HFFc6 (cell line): ENCODE measurements at places on chromosomes 5 and 9.

GRCh38 chr9:70594386-70594944 is 180.0 kb upstream of the KLF9 start:
- DNase-seq = peak; percentile 43

GRCh38 chr5:123787635-123788034 is 275.7 kb downstream of the CSNK1G3 start:
- no peak for DNase-seq

DNA sequence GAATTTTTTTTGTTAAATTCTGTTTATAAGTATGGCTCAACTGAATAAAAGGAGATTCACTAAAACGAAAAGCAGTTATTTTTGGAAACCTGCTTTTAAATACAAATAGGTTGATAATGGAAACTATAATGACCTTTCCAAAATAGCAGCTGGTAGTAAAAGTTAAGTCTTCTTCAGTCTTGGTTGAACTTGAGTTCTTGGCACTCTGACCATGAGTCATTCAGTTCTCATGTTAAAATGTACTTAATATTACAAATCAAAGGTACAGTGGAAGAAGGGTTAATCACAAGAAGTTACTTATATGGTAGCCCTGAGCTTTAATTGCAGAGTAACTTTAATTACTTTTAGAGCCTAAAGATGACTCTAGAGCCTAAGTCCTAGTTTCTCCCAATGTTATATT is 62.1 kb downstream of the KLF9 start:
- peak; percentile 23 for DNase-seq

- no peak for DNase-seq
Measured at GRCh38 chr9:133372144-133372543, 3.7 kb downstream of the SURF4 start.

DNA sequence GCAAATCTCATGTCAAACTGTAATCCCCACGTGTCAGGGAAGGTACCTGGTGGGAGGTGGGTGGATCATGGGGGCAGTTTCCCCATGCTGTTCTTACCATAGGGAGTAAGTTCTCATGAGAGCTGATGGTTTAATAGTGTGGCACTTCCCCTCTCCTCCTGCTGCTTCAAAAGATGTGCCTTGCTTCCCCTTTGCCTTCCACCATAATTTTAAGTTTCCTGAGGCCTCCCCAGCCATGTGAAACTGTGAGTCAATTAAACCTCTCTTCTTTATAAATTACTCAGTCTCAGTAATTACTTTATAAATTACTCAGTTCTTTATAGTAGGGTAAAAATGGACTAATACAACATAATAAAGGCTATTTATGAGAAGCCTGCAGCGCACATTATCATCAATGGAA is 7.1 kb upstream of the CNTRL start:
- DNase-seq = no peak

DNA sequence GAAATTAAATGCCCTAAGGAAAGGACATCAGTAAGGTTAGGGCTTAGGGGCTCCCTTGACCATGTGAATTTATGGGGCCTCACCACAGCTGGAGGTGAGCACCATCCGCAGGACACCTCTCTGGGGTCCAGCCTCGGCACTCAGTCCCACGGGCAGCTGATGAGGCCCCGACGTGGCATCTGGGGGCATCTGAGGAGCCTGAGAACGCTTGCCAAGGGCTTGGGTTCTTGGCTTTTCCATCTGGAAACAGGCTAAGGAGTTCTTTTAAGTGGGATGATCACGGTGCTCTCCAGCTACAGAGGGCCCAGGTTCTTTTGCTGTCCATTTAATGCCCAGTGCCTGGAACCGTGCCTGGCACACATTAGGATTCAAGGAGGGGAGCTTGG is 3.6 kb downstream of the NKX2-5 start:
- DNase-seq = no peak
